Stimulated activated naive CD4-positive, alpha-beta T cell treated with Interleukin-2 at 50 U/mL for 16 hours (primary cell): ENCODE measurements at places on chromosomes 4 and X.

- DNase-seq: no peak
Observed at GRCh38 chr4:152485726-152486276, 50.1 kb downstream of the FBXW7 start.

DNA sequence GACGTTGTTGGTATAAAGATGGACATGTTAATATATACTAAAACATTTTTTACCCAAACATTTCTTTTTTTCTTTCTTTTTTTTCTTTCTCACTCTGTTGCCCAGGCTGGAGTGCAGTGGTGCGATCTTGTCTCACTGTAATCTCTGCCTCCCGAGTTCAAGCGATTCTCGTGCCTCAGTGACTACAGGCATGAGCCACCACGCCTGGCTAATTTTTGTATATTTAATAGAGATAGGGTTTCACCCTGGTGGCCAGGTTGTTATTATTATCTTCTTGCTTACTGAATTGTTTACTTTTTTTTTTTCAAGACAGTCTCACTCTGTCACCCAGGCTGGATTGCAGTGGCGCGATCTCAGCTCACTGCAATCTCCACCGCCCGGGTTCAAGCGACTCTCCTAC, 68.8 kb downstream of the HOPX start:
- no peak for DNase-seq

GRCh38 chr4:152577708-152578396, 42.0 kb upstream of the FBXW7 start:
- no peak for DNase-seq

GRCh38 chr4:94517492-94517891, 65.8 kb downstream of the PDLIM5 start:
- DNase-seq: no peak

- DNase-seq: no peak
Observed at GRCh38 chr4:55920571-55920970, 28.2 kb upstream of the CEP135 start.

GRCh38 chr4:8606476-8606875, 13.9 kb downstream of the CPZ start:
- no peak for DNase-seq

- no peak for DNase-seq
Observed at GRCh38 chr4:181677201-181677600, 566.0 kb upstream of the TENM3 start.
